ENCODE measurements at places on chromosomes 5 and 9.

GRCh38 chr5:51383131-51384121 is at the start of gene ISL1:
TSS of gene ISL1 (plus strand) at chr5:51383448. CDS start at chr5:51383672, 224 bp downstream.
- no peak for DNase-seq

- no peak for DNase-seq
These were observed 211.2 kb downstream of the GOLPH3 start for GRCh38 chr5:31962871-31963307.

GRCh38 chr5:176948458-176948857 is 49.3 kb upstream of the HK3 start:
- DNase-seq, result no peak

DNA sequence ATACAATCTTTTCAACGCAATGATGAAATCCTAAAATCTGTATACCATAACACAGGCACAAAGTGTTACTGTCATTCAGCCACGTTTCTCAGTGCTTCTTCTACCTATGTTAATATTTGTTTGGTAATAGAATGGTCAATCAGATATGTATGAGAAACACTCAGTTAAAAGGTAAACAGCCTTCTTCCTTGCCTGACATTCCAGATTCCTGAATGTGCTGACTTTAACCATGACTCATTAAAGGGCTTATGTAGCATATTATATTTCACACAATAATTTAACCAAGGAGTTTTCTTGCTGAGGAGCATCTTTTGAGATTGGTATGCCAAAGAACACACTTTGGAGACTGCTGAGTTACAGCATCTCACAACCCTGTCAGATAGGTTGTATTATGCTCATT is 187.6 kb downstream of the CETN3 start:
- DNase-seq, result no peak

GRCh38 chr9:97237311-97237786 is 70.1 kb upstream of the CCDC180 start:
- DNase-seq, result no peak

- peak; percentile 17 for DNase-seq
These were observed 1.3 kb downstream of the CD74 start for GRCh38 chr5:150411245-150411979.

DNA sequence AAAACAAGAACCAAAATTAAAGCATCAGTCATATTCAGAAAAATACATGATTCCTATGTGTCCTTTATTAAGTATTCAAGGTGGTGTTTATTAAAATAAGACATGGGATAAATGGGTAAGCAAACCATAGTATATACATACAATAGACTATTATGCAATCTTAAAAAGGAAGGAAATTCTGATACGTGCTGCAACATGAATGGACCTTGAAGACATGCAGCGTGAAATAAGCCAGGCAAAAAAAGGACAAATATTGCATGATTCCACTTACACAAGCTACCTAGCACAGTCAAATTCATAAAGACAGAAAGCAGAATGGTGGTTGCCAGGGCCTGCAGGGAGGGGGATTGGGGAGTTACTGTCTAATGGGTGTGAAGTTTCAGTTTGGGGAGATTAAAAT is 127.7 kb downstream of the DMAC1 start:
- DNase-seq, result no peak

- no peak for DNase-seq
These were observed 31.0 kb downstream of the HMHB1 start for GRCh38 chr5:143842920-143843319.

GRCh38 chr9:3827175-3827574 is 301.4 kb upstream of the RFX3 start:
- no peak for DNase-seq

- no peak for DNase-seq
These were observed 608.6 kb upstream of the DAB2 start for GRCh38 chr5:40033411-40033810.

- DNase-seq, result no peak
These were observed 84.2 kb upstream of the PCSK1 start for GRCh38 chr5:96517295-96517694.

GRCh38 chr9:117555964-117556629 is 141.2 kb upstream of the ASTN2 start:
- DNase-seq, result peak; percentile 27

DNA sequence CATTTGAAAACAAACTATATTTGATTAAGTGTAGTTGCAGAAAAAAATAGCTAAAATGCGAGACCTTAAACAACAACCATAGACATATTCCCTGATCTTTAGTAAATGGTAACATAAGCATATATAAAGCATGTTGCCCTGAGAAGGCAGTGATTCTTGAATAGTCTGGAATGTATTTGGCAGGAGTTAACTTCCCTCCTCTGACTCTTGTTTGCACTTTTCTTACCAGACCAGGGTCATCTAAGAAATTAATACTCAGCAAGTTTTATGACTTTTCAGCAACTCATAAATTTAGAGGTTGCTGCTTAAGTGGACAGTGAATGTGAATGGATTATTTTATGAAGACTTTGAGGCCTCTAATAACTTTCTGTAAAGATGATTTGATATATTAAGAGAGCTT is 55.3 kb upstream of the NUDT12 start:
- DNase-seq, result no peak

DNA sequence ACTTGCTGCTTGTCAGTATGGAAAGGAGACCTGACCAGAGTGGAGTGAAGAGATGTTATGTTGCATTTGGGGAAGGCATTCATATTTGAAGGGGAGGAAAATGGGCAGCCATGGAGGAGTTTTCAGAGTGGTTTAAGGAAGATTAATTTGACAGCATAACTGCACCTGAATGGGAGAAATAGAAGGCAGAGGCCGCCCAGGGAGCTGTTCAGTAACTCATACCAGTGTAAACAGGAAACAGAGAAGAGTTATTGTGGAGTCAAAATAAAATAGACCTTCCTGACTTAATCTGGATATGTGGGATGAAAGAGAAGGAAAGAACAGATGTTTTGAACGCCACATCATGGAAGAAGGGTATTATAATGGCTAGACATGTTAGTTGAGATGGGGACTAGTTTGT is 13.4 kb downstream of the SLC44A1 start:
- DNase-seq, result no peak

- DNase-seq, result no peak
These were observed 490.4 kb downstream of the DNAH5 start for GRCh38 chr5:13454050-13454449.

- no peak for DNase-seq
These were observed 2.4 kb upstream of the DMRT2 start for GRCh38 chr9:1047591-1048230.

DNA sequence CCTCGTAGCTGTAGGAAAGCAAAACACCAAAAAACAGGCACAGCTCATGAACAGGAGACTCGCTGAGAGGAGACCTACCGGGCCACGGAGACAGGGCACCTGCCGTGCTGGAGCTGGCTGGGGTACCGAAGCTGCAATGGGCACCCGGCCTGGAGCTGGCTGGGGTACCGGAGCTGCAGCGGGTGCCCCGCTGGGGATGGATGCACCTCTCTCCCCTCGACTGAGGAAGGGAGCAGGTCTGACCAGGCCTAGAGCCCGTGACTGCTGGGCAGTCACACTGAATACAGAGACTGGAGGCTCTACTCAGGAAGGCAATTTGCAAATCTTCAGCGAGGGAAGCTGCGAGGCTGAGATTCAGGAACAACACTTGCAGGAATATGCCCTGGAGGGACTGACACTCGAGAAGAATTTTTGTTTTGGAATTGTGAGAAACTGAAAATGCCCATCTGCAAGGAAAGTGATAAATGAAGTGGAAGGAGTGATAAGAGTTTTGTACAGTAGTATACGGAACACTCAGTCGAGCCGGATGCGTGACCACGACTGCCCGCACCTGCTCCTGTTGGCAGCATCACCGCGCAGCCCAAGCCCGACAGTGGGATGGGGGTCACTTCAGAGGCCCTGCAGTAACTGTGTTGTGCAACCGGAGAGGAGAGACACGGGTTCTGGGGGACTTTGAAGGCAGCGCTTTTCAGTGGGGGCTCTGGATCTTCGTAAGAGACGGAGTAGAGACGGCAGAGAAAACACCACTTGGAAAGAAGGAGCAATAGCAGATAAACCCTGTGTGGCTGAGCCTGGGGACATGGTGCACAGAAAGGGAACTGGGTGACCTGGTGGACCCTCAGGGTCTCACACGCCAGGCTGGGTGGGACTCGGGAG is 27.9 kb upstream of the LPCAT1 start:
- DNase-seq, result no peak

DNA sequence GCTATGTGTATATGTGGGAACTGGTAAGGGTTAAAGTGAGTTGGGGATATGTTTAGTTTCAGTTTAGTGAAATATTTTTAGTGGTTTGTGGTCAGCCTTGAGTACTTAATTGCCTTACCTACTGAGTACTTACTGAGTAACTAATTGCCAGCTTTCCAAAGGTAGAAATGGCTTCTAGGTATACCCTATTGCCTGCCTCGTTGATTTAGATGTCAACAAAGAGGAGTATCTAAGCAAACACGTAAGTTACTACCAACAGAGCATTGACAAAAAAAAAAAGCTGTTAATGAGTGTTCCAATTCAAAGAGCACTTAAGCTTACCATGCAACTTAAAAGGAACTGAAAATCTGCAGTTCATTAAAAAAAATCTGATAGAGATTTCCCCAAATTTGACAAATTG is 8.8 kb downstream of the ATP10B start:
- DNase-seq, result no peak

DNA sequence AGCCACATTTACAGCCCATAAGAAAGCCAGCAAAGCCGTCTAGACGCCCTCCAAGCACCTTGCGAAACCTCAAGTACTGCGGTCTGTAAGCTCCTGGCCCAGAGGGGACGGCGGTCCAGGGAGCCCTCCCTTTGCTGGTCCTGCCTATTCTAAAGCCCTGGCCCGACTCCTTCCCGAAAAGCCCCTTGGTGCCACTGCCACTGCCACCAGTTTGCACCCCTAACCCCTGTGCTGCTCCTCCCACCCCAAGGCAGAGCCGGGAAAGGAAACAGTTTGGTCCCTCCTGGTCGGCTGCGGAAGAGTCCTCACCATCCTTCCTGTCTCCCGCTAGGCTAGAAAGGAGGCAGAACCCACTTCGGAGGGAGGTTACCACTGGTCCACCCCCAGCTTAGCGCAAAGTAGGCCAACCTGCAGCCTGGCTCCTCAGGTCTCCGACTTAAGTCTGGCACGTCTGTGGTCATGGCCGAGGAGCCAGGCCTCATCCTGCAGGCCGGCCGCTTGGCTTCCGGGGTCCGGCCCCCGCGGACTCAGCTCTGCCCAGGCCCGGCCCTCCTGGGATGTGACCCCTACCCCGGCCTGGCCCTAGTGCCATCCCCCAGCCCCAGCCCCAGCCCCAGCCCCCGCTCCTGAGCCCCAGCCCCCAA is 916 bp downstream of the TOR1A start:
- no peak for DNase-seq

DNA sequence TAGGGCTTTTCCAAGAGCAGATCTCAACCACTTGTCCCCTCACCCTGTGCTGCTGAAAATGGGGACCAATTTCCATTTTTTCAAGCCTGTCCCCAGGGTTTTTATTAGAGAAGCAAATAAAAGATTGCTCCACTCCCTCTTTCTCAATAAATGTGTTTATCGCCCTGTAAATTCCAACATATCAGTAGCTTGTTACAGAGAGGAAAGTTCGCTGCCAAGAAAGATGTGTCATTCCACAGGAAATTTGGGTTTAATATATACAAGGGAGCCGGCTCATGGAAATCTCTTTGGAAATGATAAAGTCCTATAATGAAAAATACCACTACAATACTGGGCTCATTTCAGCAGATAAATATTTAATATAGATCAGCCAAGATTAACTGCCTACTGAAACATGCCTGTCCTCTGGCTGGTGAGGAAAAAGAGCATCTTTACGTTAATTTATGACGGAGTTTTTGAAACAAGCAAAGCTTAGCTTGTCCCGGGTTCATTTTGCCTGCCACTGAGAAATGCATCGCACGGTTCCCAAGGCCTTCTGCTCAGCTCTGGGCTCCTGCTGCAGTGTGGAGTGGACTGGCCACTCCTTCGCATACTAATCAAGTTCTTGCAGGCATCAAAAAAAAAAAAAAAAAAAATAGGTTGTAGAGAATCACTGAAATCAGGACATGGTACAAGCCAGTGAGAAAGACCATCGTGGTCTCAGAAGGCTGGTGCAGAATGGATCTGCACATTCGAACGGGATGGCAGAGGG is 84.5 kb downstream of the BRINP1 start:
- no peak for DNase-seq

DNA sequence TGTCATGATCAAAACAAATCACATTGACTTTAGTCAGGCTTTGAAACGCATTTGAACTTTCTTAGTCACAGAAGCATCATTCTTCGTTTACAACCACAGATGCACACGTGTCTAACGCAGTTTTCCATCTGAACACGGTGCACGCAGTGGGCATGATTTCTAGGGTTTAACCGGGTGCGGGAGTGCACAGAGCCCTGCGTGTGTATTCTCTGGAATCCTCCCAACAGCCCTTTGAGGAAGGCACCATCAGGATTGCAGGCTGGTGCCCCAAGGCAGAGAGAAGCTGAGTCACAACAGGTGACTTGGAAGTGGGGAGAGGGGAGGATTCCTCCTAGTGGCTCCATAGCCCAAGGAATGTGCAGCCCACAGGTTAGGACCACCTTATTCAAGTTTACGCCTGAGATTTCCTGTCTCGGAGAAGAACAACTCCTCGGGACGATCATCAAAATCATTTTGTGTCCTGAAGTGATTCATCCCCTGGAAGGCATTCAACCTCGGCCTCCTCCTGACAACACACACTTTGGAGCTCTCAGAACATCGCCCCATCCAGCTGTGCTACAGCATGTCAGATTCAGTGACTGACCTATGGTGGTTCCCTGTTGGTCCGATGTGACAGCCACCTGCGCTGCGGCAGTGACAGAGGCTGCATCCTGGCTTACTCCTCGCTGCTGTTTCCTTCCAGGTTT is 13.1 kb downstream of the ROPN1L start:
- DNase-seq, result no peak

- no peak for DNase-seq
These were observed 1.3 kb upstream of the HAND1 start for GRCh38 chr5:154479160-154479943.

GRCh38 chr9:126234681-126235335 is 91.8 kb upstream of the MVB12B start:
- no peak for DNase-seq

DNA sequence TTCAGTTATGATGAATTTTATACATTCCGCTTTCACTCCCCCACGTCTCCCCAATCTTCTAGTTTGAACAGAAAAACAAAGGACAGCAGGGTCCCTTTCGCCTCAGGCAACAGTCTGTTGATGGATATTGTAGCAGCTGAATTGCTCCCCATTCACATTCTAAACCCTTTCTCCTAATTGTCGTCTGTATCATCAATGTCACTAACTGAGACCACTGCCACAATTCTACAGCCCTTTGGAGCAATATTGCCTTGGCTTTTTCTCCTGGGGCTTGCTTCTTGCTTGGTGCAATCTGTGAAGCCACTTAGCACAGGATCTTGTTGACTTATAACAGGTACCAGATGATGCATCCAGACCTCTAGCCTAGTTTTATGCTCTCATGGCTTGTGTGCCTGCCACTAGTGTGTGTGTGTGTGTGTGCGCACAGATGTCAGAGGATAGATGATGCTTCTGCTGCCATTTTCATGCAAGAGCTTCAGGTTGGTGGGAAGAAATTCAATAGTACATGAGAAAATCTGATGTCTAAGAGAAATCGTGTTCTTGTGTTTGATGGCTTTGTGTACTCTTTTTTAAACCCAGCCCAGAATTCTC is 195.2 kb upstream of the ISL1 start:
- no peak for DNase-seq

Data from hippocampal formation (tissue), 2 donors.